ENCODE measurements at places on chromosomes 5 and 9. TPM values are rescaled to one million over a fixed set of nuclear protein-coding genes. Genes with fewer than 3 reads are reported as not detected.

DNA sequence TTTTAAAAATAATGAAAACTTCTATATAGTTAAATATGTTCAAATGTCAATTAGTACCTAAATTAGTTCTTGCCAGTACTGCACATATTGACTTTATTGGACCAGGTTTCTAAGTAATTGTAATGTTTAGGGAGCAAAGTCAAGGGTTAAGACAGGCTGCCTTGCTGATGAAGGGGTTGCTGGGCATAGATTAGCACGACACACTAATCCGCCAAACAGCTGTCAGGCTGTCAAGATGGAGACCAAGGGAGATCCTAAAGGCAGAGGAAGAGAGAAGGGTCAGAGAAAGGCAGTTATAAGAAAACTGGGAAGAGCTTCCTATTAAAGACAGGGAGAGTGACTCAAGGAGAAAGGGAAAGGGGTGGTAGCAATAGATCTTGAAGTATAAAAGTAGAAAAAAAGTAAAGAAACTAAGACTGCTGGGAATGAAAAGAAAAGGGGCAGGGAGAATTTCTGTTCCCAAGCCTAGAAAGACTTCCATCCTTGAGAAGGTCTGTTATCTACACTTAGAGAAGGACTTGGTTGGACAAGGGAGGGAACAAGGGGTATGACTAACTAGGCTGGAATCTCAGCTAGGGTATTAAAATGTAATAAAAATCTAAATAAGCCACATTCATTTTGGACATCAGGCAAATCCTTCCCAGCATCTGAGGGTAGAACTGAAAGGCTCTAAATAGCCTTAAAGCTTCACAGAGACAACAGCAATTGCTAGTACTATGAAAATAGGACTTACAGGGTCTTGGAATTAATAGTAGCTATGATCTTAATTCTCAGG is 188.7 kb downstream of the FBXL17 start:
- no peak overlapping the region for H3K4me3 ChIP-seq
- DNase-seq, result no peak

NTRK2 gene
- 1.8 TPM for total RNA-seq

CAAP1 gene
- 17.1 TPM for total RNA-seq

PCDHB16 gene
- not detected for total RNA-seq

DNA sequence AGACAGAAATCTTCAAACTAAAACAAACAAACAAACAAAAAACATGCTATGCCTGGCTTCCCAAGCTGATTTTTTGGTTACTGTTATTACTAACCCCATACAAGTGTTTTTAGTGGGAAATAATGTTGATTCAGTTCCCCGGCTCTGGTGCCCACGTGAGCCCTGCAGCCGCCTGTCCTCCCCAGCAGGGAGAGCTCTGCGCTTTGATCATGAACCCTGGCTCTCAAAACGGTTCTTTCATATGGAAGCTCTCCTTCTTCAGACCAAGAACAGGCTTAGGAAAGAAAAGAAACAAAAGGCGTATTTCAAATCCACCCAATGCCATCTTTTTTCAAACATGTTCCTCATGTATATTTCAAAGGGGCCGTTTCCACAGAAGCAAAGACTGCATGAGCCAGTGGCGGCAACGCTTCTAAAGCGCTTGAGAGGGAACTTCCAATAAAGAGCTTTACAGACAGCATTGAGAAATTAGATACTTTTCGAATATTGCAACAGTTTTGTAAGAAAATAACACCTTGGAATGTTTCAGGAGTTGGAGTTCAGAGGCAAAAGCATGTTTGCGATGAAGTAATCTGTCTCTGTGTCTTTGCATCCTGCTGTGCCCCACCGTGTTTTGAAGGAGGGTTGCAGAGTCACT is 74.8 kb downstream of the ICE1 start:
- peaks cover 10% of the 10 kb centered on the region for H3K4me1 ChIP-seq
- H3K27me3 ChIP-seq, result peaks cover 13% of the 10 kb centered on the region
- no peaks in the 10 kb centered on the region for H3K36me3 ChIP-seq
- H3K27ac ChIP-seq, result no peak overlapping the region
- H3K4me3 ChIP-seq, result no peak overlapping the region

GRCh38 chr5:179131321-179131835 is 71.2 kb downstream of the ZNF354C start:
- no peak overlapping the region for H3K4me3 ChIP-seq
- DNase-seq, result no peak
- no peaks in the 10 kb centered on the region for H3K4me1 ChIP-seq
- H3K27me3 ChIP-seq, result no peaks in the 10 kb centered on the region
- no peaks in the 10 kb centered on the region for H3K36me3 ChIP-seq
- no peak overlapping the region for H3K27ac ChIP-seq

B4GALT7 gene
- 16.3 TPM for total RNA-seq

GRCh38 chr9:80561526-80561925 is 989.8 kb downstream of the TLE4 start:
- no peaks in the 10 kb centered on the region for H3K36me3 ChIP-seq
- DNase-seq, result no peak
- H3K4me3 ChIP-seq, result no peak overlapping the region

DNA sequence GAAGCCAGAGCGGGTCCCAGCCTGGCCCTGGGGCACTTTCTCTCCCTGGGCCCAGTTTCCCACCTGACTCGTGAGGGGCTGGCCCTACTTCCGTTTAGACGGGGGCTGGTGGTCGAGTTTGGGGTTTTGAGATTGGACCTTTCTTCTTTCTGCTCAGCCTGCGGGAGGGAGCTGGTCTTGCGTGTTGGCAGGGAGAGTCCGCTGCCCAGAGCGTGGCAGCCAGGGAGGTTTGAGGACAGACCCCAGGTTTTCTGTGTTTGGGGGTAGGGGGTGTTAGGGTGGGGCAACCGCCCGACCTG is 6.0 kb upstream of the PITX1 start:
- DNase-seq, result no peak
- H3K36me3 ChIP-seq, result no peaks in the 10 kb centered on the region
- peaks cover 76% of the 10 kb centered on the region for H3K27me3 ChIP-seq
- H3K27ac ChIP-seq, result no peak overlapping the region

CFAP157 gene
- not detected for total RNA-seq

- peaks cover 2% of the 10 kb centered on the region for H3K27me3 ChIP-seq
- no peak overlapping the region for H3K27ac ChIP-seq
- no peaks in the 10 kb centered on the region for H3K4me1 ChIP-seq
- no peak for DNase-seq
- no peaks in the 10 kb centered on the region for H3K36me3 ChIP-seq
- no peak overlapping the region for H3K4me3 ChIP-seq
Observed at GRCh38 chr5:173664154-173664526, 47.7 kb upstream of the BOD1 start.

GRCh38 chr9:132546148-132547051 is 36.0 kb upstream of the BARHL1 start:
- no peaks in the 10 kb centered on the region for H3K36me3 ChIP-seq
- H3K4me1 ChIP-seq, result no peaks in the 10 kb centered on the region
- no peak for DNase-seq
- H3K27me3 ChIP-seq, result peaks cover 8% of the 10 kb centered on the region

ARL14EPL gene
- not detected for total RNA-seq

- no peaks in the 10 kb centered on the region for H3K36me3 ChIP-seq
- H3K4me3 ChIP-seq, result no peak overlapping the region
- H3K27ac ChIP-seq, result no peak overlapping the region
- no peaks in the 10 kb centered on the region for H3K4me1 ChIP-seq
Observed at GRCh38 chr5:107812570-107813141, 141.9 kb upstream of the EFNA5 start.

Measured in activated CD4-positive, alpha-beta T cell treated with anti-CD3 and anti-CD28 coated beads for 36 hours (primary cell).